A549 treated with Hydrocortisone at 1 μM for 4 hours (cell line): ENCODE measurements at places on chromosomes 4 and X. TPM values are rescaled to one million over a fixed set of nuclear protein-coding genes. Genes with fewer than 3 reads are reported as not detected.

Gene GPM6B
- 0.07 to 0.20 TPM (median 0.14 TPM) in 5 replicates for total RNA-seq

Gene ARHGAP6
- total RNA-seq, result 0.05 TPM in 1 of 5 replicates, not detected in the others

Gene EXOSC9
- 24.6 to 32.2 TPM (median 27.5 TPM) in 5 replicates for total RNA-seq

Gene RAB40AL
- 0.15 to 0.23 TPM (median 0.22 TPM) in 4 of 5 replicates, not detected in the other for total RNA-seq

Gene CMC4
- 14.1 to 18.3 TPM (median 16.6 TPM) in 5 replicates for total RNA-seq

Gene AASDH
- 2.3 to 3.7 TPM (median 2.9 TPM) in 5 replicates for total RNA-seq

Gene KCTD8
- not detected in 5 replicates for total RNA-seq

Gene LRAT
- total RNA-seq, result 0.03 to 0.10 TPM (median 0.05 TPM) in 5 replicates

Gene APBB2
- 7.3 to 14.1 TPM (median 11.4 TPM) in 5 replicates for total RNA-seq

Gene ARMCX2
- 0.05 to 0.16 TPM (median 0.07 TPM) in 4 of 5 replicates, not detected in the other for total RNA-seq

Gene TRAPPC11
- total RNA-seq, result 7.9 to 14.2 TPM (median 9.8 TPM) in 5 replicates

Gene GC
- not detected in 5 replicates for total RNA-seq

Gene GYPE
- total RNA-seq, result not detected in 5 replicates

Gene TFDP3
- total RNA-seq, result not detected in 5 replicates
